Globus pallidus (tissue), 1 donor: ENCODE measurements at places on chromosomes 11 and 22.

DNA sequence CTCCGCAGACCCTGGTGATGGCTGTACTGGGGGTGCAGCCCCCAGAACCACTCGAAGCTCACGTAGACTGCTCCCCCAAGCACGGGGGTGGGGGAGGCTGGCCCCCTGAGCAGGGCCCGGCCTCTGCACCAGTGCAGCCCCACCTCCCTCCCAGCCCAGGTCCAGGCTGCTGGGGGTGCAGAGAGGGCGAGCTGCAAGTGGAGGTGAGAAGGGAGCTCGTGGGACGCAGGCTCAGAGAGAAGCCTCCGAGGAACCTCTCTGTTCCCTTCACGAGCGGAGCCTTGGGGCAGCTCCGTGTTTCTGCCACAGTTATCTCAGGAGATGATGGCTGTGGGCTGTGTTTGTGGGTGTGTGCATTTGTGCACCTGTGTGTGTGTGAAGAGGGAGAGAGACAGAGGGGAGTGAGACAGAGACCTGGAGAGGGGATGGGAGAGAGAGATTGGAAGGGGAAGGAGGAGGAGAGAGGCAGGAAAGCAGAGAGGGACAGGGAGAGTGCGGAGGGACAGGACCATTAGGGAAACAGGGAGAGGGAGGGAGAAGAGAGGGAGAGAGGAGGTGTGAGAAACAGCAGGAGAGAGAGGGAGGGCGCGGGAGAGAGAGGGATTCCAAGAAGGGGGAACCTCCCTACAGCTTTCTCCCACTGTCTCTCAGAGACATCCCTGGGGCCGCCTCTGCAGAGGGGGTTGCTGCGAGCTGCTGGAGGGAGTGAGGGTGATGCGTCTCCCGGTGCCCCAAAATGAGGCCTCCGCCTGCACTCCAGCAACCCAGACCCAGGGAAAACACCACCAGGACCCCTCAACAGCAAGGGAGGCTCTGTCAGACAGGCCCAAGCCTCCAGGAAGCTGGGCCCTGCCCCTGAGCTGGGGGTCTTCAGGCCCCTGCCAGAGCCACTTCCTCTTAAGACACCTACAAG, 1488.6 kb downstream of the BRD1 start:
- DNase-seq, result no peak

DNA sequence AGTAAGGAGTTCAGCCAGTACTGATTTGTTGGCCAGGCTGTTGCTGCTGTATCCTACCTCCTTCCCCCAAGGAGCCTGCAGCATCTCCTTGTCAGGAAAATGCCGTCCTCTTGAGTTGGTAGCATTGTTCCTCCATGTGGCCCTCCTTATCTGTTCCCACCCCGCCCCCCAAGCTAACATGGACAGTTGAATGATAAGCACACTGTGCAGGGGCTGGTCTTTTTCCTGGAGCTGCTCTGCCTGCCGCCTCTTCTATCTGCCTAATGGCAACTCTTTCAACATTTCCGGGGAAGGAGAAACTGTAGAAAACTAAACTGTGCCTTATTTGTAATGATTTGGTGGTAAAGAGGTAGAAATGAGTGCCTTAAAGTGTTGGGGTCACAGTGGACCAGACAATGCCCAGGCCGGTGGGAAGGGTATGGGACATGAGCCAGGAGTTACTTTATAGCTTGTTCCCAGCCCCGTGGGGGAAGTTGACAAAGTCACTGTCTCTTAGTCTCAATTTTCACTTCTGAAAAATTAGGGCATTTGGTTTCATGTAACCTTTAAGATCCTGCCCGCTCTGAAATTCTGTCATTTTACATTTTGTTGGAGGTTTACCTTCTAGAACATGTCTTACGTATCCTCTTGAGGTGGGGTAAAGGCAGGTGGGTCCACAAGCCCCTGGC, 4.5 kb downstream of the FAM118A start:
- no peak for DNase-seq

DNA sequence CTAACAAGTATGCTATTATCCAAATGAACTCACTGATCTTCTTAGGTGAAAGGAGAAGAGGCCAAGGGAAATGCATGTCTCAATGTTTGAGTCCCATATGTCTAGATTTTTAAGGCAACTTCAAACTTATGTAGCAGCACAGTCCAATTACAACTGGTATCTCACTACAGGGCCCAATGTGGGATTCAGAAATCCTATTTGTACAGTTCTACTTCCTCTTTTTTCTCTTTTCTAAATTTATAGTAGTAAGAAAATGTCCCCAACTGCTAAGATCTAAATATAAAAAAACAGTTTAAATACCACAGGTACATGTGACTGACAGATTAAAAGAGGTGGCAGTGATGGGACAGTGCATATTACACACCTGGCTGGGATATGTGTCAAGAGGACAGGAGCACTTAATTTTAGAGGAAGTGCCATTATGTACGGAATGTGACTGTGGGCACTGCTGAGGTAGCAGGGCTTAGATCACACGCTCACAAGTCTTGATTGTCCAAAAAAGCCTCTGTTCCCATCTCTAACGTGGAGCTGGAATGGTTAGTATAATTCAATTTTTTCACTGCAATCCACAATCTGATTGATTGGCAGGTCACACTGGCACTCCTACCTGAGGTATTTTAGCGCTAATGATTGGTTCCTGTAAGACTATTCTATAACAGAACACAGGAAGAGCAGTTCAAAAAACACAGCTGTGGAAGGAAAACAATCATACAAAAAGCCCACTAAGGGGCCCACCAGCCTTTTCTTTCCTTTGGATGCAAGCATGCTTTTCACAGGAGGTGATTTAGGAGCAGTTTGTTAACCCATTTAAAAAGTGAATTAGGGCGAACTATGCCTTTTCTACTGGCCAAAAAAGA, 34.6 kb downstream of the APOL5 start:
- no peak for DNase-seq

- DNase-seq, result no peak
These were observed 19.5 kb upstream of the TAB1 start for GRCh38 chr22:39379756-39380730.

DNA sequence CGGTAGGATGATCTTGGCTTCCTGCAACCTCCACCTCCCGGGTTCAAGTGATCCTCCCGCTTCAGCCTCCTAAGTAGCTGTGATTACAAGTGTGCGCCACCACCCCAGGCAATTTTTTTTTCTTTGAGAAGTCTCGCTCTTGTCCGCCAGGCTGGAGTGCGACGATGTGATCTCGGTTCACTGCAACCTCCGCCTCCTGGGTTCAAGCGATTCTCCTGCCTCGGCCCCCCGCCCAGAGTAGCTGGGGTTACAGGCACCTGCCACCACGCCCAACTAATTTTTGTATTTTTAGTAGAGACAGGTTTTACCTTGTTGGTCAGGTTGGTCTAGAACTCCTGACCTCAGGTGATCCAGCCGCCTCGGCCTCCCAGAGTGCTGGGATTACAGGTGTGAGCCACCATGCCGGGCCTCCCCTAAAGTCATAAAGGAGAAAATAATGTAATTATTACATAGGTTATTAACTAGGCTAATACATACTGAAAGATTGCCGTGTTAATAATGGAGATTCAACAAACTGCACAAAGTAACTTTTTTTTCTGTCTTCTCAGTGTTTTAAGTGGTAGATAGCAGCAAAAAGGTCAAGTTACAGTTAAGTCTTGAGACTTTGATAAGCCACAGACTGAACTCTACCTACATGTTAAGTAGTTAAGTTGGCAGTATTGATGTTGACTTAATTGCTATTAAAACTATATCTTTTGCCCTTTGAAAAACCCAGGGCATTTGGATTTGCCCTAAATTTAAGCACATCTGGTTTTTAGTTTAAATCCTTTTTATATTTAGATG, 3.9 kb downstream of the CAPRIN1 start:
- no peak for DNase-seq

GRCh38 chr11:29773656-29774264, 243.1 kb downstream of the KCNA4 start:
- no peak for DNase-seq

- DNase-seq, result peak; percentile 71
These were observed 101.4 kb downstream of the PICALM start for GRCh38 chr11:85967457-85967856.

DNA sequence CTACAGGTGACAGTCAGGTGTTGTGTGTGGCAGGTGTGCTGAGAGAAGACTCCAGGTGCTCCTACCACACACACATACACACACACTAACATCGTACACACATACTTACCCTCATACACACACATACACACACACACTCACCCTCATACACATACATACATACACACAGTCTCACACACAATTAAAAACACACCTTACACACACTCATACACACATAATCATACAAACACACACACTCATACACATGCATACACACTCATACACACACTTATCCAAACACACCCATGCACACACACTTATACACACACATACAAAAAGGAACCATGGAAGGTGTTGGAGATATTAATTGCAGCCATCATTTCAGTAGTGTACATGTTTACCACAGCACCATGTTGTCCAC, 4.6 kb downstream of the KRTAP5-3 start:
- DNase-seq, result no peak

DNA sequence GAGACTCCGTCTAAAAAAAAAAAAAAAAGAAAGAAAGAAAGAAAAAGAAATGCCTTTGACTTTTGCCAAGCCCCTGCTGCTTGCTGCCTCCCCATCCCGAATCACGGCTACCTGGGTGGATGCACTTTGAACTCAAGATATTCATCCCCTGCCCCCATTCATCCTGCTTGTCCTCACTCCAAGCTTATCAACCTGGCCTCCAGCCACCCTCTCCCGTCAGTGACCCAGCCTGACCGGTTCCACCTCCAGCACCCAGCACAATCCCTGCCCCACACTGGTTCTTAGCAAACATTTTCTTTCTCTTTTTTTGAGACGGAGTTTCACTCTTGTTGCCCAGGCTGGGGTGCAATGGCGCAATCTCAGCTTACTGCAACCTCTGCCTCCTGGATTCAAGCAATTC, 44.4 kb downstream of the CYTH4 start:
- DNase-seq, result no peak
